ENCODE measurements at places on chromosomes 4 and X. TPM values are rescaled to one million over a fixed set of nuclear protein-coding genes. Genes with fewer than 3 reads are reported as not detected.
A peak's percentile ranks its signal among the peaks of the same experiment; 100 is the strongest.

DNA sequence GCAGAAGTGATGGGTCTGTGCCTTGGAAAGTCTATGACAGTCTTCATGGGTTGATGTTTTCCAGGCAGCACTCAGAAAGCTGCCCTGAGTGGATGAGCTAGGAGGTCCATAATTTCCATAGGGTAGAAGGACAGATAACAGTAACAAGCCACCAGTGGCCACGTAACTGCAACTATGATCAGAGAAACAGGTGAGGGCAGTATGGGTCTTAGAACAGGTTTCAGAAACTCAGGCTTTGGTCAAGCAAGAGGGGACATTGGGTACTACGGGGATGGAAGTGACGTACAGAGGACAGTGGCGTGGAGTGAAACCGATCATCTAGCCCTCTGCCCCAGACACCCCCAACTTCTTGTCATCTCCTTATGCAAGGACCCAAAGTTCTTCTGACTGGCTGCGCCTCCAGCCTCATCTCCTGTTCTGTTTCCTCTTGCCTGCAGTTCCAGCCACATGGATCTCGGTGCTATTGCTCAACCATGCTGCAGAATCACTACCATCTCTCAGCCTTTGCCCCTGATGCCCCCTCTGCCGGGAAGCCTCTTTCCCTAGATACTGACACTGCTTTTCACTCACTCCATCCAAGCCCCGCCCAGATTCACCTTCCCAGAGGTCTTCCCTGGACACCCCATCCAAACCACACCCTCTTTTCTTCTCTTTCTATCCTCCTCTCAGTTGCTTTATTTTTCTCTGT, 123.4 kb downstream of the MFAP3L start:
- no peak for DNase-seq

GRCh38 chrX:140822861-140823260, 113.3 kb downstream of the LINC00632 start:
- no peak for DNase-seq

GRCh38 chr4:95129821-95130311, 372.1 kb downstream of the BMPR1B start:
- DNase-seq = no peak

DNA sequence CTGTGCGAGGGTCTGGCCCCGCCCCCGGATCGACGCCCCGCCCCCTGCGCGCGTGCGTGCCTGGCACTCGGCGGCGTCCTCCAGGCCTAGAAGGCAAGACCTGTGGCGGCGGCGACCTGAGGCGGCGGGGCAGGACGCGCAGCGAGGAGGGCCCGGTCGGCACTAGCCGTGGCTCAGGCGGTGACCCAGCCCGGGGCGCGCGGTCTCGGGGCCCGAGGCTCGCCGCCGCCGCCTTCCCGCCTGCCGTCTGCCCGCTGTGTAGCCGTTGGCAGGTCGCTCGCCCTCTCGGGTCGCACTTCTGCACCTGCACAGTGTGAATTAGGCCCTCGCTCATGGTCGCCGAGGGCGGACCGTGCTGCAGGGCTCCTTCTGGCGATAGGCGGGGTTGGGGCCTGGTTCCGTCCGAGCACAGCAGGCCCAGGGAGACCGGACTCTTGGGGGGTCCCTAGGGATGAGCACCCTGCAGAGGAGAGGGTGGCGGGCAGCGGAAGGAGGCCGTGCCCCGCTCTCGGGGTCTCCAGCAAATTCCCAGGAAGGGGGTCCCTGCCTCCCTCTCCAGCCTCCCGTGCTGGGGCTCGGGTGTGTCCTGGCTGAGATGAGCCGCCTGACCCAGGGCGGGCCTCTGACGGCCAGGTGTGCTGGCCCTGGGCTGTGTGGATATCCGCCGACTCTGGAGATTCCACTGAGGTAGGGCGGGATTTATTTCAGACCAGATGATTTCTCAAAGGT, 557 bp upstream of the FAM53A start:
- DNase-seq = peak; percentile 62

GRCh38 chrX:70087857-70088630, 25.8 kb downstream of the OTUD6A start:
- no peak for DNase-seq

- DNase-seq = peak; percentile 93
These were observed at the start of gene TSPAN5 for GRCh38 chr4:98658287-98659105. Gene TSPAN5, minus strand, starts transcription at chr4:98658611.

GRCh38 chrX:29229802-29230201, 642.6 kb downstream of the IL1RAPL1 start:
- no peak for DNase-seq

DNA sequence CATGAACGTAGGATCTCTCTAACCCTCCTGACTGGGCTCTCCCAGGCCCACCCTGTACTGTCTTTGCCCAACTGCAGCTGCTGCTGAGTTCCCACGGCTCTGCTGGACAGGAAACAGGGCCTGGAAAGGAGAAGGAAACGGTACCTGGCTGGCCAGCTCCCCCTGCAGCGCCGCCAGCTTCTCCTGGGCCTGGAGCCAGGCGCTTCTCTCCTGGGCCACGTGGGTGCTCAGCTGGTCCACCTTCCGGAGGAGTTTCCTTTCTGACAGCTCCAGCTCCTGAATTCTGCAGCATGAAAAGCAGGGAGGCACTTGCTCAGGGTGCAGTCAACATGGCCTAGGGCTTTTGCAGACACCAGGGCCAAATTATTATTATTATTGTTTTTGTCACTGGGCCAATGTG, 6.5 kb downstream of the C4orf50 start:
- no peak for DNase-seq

DNA sequence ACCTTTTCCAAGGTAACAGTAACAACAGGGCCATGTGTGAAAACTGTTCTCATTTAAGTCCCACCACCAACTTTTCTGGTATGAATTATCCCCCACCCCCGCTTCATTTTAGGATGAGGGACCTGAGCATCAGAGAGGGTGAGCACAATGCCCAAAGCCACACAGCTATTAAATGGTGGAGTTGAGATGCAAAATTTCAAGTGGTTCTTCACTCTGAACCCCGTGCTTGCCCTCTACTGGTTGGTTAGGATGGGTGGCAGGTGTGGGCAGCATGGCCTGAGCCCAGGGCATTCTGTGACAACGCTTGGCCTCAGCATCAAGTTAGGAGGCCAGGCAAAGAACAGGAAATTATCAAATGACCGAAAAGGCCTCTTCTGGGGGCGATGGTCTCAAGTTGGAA, 33.5 kb downstream of the MED28 start:
- DNase-seq = no peak

GRCh38 chrX:131745942-131746489, 202.1 kb downstream of the OR13H1 start:
- no peak for DNase-seq

DNA sequence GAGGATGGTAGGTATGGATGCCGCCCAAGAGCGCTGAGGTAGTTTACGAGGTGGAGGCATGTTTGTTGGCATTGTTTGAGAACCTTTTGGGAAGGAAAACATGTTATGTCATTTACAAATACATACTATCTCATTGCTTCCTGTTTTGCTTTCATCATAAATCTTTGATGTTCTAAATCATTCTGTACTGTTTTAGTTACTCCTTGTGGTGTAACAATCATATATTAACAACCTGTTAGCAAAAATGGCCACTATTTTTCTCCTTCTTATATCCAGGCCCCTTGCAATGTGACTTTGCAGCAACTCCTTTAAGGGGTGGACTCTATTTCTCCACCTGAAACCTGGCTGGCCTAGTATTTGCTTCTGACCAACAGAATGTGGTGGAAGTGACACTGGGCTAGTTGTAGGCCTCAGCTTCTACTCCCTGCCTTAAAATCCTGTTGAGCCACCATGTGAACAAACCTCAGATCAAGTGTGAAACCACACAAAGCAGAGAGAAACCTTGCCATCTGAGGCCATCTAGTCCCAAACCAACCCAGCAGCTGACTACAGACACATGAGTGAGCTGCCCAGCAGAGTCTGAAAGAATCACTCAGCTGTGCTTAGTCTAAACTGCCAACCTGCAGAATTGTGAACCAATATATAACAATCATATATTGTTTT, 15.8 kb upstream of the CXorf38 start:
- DNase-seq = no peak

GRCh38 chr4:38067499-38067898, 107.3 kb downstream of the PTTG2 start:
- DNase-seq = no peak

DNA sequence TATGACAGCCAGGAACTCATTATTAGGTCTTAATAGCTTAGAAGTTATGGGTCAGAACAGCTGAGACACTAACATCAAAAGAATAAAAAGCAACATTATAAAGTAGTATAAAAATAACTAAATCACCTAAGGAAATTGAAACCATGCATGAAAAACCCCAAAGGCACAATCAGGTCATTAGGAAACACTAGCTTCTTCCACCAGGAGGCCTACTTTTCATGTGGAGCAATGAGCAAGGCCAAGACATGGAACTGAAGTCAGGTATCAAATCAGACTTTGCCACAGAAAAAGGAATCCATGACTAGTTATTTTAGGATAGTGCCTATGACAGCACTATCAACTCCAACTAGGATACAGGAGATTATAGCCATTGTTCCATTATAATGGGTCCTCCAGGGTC, 7.9 kb downstream of the HUWE1 start:
- DNase-seq = no peak

GRCh38 chr4:108683479-108683878, 33.1 kb downstream of the OSTC start:
- DNase-seq = no peak

- DNase-seq = no peak
These were observed 160.1 kb downstream of the COX18 start for GRCh38 chr4:72909461-72909860.

Gene MAGEC2
- not detected for total RNA-seq

Gene HEPH
- 67.8 TPM for total RNA-seq

Gene MAOB
- total RNA-seq = 44.7 TPM

Gene SOWAHB
- not detected for total RNA-seq

Gene NXF2B
- not detected for total RNA-seq

Gene RELL1
- 42.5 TPM for total RNA-seq

Gene RAB40A
- 1.8 TPM for total RNA-seq

Gene CYTL1
- total RNA-seq = 15.2 TPM

Gene HMGN5
- 7.1 TPM for total RNA-seq

Gene SMPX
- total RNA-seq = 1.0 TPM

Gene MUC7
- total RNA-seq = not detected

Gene SULT1B1
- 2.4 TPM for total RNA-seq
